ENCODE measurements at places on chromosomes 6 and 20. TPM values are rescaled to one million over a fixed set of nuclear protein-coding genes. Genes with fewer than 3 reads are reported as not detected.

Gene SIRPB2
- not detected for total RNA-seq

Gene GPR63
- total RNA-seq: 0.16 TPM

Gene SLC35D3
- not detected for total RNA-seq

Gene EFCAB8
- total RNA-seq: under 0.01 TPM

Gene DST
- 355 TPM for total RNA-seq

Gene RTEL1
- total RNA-seq: 7.7 TPM

Gene HAO1
- not detected for total RNA-seq

Gene SIRPG
- not detected for total RNA-seq

Gene ZC3H12D
- total RNA-seq: 0.16 TPM

Gene LHFPL5
- not detected for total RNA-seq

Gene EDN1
- total RNA-seq: 0.16 TPM

Gene C6orf141
- total RNA-seq: 0.17 TPM

Gene RIMS1
- 0.16 TPM for total RNA-seq

Gene KIF25
- not detected for total RNA-seq

Gene BPIFB1
- not detected for total RNA-seq

Gene ACTL10
- 1.9 TPM for total RNA-seq

Gene RAB44
- under 0.01 TPM for total RNA-seq

Gene SLC16A10
- not detected for total RNA-seq

Gene DCBLD1
- total RNA-seq: 13.9 TPM

Gene THEMIS
- not detected for total RNA-seq

Gene SCGN
- not detected for total RNA-seq

Gene KCNS1
- 0.09 TPM for total RNA-seq

Gene GRM1
- 0.17 TPM for total RNA-seq

Gene KIAA0408
- 1.4 TPM for total RNA-seq

Gene CCN5
- 8.8 TPM for total RNA-seq

Gene SMPDL3A
- total RNA-seq: 57.7 TPM

Gene MYB
- total RNA-seq: 0.17 TPM

Gene CLIC5
- not detected for total RNA-seq

Gene TSPO2
- not detected for total RNA-seq

Gene SRMS
- not detected for total RNA-seq

Gene KIAA1755
- total RNA-seq: 3.3 TPM

Gene GPLD1
- under 0.01 TPM for total RNA-seq

Gene SLC22A7
- total RNA-seq: not detected

Gene RIPPLY2
- not detected for total RNA-seq

Gene FOXQ1
- total RNA-seq: 2.2 TPM

Gene MRPS18B
- total RNA-seq: 39.6 TPM

Gene TBX18
- total RNA-seq: 8.2 TPM

Gene CCN6
- total RNA-seq: not detected

Gene ZNF311
- total RNA-seq: 1.6 TPM

Gene PLN
- under 0.01 TPM for total RNA-seq

Gene LY6G6F
- total RNA-seq: not detected

Gene DEFB115
- not detected for total RNA-seq

All from bronchial smooth muscle cell (primary cell).